ENCODE measurements at places on chromosomes 6 and 20.
A peak's percentile ranks its signal among the peaks of the same experiment; 100 is the strongest.

- no peak for DNase-seq
Measured at GRCh38 chr6:32194825-32195651, 2.6 kb upstream of the GPSM3 start.

DNA sequence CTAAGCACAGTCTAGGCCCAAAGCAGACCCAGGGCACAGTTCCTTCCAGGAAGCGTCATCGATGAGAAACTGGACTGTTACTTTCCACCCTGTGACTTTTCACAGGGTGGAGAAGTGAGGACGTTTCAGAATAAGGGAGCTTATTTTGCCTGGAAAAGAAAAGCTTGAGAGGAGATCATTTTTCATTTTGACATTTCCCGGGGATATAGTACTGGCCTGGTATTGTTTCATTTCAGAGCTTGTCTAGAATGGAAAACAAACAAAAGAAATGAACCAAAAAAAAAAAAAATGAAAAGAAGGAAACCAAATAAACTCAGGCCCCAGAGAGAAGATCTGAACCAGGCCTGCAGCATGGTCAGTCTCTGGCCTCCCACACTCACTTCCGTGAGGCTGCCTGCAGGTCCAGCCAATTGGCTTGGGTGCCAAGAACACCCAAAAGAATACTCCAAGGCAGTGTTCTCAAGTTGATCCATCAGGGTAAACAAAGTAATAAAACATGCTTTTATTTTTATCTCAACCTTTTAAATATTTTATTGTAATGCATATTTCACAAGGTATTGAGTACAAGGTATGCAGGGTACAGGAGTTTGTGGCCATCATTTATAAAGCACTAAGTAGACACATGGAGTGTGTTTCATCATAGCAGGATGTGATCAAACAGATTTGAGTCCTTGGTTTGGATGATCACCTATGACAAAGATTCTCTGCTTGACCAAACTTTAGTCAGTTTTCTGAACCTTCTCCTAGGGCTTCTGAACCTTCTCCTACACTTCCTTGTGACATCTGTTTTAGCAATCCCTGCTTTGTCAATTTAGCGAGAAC is 176.9 kb upstream of the GGTLC1 start:
- DNase-seq: no peak

GRCh38 chr6:34295721-34296120 is 46.9 kb upstream of the SMIM29 start:
- no peak for DNase-seq

GRCh38 chr20:53800883-53801604 is 207.4 kb upstream of the ZNF217 start:
- no peak for DNase-seq

DNA sequence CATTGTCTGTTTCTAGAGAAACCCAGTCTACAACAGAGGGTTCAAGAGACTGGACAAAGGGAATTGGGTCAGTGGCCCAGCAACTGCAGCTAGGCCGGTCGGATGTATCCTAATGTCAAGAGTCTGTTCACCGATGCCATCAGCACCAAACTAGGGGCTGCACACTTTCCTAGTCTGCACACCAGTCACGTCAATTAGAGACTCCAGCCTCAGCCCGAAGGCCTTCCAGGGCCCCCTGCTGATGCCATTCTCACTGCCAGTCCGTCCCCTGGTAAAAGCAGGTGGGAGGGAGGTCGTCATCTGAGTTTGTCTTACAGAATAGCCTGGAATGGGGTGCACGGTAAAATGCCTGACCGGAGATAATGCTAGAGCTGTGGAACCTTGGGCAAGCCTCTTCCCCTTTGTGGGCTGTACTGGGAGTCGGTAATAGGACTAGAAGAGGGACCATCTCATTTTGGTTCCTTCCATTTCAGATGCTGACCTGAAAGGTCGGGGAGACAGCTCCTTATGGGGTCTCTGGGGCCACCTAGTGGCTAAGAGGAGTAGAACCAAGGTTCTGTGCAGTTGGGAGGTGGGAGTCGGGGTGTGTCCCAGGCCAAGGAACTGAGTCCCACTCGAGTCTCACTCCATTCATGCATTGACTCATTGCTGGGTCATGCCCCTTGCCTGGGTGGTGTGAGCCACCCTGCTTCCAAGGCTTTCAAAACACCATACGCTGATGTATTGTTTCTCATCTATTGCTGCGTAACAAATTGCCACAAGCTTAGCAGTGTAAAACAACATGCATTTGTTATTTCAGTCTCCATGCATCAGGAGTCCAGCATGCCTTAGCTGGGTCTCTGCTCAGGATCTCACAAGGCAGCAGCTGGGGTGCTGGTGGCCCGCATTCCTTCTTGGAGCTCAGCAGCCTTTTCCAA is 5.1 kb downstream of the SOX12 start:
- DNase-seq: no peak

GRCh38 chr20:48827855-48828733 is at the start of gene PREX1:
TSS of gene PREX1 (minus strand) at chr20:48827999. CDS start at chr20:48827860, 139 bp downstream.
- peak; percentile 76 for DNase-seq

DNA sequence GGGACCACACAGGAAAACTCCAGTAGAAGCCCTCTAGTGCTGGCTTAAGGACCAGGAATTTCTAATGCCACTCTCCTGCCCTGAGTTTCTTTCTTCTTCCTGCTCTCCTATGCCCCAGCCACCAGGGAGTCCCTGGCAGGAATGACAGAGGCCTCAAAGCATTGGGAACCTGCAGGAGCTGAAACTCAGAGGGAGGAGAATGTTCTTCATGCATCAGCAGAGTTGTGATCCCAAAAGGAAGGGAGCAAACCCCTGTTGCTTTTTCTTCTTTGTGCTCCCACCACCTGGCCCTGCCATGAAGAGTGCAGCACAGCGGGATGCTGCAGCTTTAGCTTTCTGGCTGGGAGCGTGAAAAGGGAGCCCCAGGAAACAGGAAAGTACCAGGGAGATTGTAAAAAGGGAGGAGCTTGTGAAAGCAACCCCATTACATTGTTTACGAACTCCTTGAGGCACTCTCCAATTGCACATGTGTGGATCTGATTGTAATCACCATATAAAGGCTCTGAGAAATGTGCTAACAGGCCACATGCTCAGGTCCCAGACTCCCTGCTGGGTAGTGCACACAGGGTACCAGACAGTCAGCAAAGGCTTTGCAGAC is 34.7 kb upstream of the FKBP1A start:
- no peak for DNase-seq

DNA sequence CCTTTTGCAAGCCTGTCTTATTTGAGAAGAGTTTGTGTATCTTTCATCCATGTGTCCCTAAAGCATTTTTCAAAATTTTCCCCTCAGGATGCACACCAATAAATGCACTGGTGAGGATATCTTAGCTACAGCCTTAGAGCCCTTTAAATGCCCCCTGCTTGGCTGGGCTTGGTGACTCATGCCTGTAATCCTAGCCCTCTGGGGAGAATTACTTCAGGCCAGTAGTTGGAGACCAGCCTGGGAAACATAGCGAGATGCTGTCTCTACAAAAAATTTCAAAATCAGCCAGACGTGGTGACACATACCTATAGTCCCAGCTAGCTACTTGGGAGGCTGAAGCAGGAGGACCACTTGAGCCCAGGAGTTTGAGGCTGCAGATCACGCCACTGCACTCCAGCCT is 33.8 kb upstream of the PLCB4 start:
- DNase-seq: no peak

GRCh38 chr20:44603327-44603726 is 20.9 kb downstream of the PKIG start:
- DNase-seq: no peak

- peak; percentile 15 for DNase-seq
Measured at GRCh38 chr6:26556263-26557070, 18.3 kb downstream of the HMGN4 start.

- DNase-seq: no peak
Measured at GRCh38 chr6:128208078-128208477, 307.2 kb upstream of the THEMIS start.

DNA sequence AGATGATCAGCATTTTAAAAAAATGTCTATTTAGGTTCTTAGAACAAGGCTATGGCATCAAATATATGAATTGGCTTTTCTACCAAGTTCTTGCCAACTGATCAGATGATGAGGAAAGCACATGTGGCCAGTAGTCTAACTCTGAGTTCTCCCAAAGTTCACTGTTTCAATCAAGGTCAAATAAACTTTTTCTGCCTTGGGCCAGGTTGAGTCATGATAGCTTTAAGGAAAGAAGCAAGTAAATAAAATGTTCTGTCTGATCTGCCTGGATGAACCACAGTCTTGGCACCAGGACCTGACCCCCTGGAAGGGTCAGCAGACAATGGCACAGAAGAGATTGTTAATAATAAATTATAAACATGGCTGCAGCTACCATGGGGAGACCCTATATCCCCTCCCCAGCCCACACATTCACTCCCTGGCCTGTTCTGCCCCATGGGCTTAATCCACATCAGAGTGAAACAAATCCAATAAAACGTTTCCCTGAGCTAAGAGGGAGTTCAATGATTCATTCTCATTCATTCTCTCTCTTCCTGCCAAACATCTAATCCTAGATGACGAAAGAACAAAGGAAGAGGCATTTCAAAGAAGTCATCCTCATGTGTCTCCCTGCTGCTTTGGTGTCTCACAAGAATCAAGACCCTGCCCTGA is 661.6 kb downstream of the DHX35 start:
- DNase-seq: no peak

- no peak for DNase-seq
Measured at GRCh38 chr6:159645640-159646039, 47.4 kb downstream of the SOD2 start.

DNA sequence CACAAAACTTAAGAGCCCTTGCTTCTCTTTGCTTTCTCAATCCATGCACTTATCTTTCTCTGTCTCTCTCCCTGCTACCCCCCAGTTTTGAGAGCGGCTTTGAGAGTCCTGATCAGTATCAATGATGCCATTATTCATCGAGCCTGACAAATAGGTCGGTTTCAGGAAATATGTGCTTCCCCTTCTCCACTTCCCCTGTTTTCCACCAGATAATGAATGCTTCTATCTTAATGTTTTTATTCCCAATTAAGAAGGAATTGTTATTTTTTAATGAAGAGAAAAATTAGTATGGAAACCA is 117.7 kb downstream of the KIF13A start:
- DNase-seq: no peak

DNA sequence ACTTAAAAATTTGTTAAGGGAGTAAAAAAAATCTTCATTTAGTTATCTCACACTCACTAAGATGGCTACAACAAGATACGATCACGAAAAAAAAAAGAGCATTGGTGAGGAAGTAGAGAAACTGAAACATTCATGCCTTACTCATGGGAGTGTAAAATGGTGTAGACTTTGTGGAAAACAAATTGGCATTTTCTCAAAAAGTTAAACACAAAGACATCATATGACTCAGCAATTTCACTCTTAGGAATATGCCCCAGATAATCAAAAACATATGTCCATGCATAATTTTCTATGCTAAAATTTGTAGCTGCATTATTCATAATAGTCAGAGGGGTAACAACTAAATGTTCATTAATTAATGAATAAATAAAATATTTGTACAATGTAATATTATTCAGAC is 120.9 kb upstream of the IRAK1BP1 start:
- DNase-seq: no peak

- no peak for DNase-seq
Measured at GRCh38 chr6:154165478-154165877, 126.4 kb downstream of the OPRM1 start.

- DNase-seq: no peak
Measured at GRCh38 chr6:34324738-34325444, 67.6 kb downstream of the NUDT3 start.

GRCh38 chr20:59955131-59955796 is 3.0 kb upstream of the CDH26 start:
- no peak for DNase-seq

GRCh38 chr6:3868544-3868943 is 19.4 kb downstream of the FAM50B start:
- DNase-seq: no peak

GRCh38 chr6:5036269-5036668 is 32.4 kb upstream of the RPP40 start:
- no peak for DNase-seq

GRCh38 chr6:9933677-9934076 is 481.2 kb downstream of the TFAP2A start:
- DNase-seq: no peak

GRCh38 chr20:15239542-15240206 is 902.3 kb upstream of the FLRT3 start:
- no peak for DNase-seq

DNA sequence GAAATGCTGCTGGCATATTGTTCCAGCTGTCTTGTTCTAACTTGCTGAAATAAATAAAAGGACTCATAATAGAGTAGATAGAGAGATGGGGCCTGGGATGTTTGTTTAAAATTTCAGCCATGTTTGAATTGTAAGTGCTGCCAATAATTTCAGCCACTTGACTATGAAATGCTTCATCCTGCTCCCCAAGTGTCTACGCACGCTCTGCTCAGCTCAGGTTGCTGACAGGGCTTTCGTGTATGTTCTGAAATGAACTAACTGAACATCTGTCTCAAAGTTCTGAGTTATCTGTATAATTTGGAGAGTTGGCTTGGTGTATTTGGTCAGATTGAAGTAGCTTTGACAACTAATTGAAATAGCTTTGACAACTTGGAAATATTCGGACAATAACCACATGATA is 387.8 kb downstream of the BMP2 start:
- DNase-seq: no peak

DNA sequence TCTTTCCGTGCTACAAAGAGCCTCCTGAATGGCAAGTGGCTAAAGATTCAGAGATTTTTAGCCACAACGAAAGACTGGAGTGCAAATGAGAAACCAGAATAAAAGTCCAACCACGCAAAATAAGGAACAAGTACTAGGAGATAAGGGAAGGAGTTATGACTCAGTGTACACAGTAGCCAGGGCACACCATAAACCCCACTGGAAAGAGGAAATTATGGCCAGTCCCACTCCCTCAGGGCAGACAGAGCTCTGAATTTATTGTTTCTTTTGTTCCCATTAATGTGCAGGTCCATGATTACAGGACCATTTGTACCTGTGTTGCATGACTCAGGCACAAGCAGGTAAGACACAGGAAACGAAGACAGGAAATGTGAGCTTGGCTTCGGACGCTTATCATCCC is 150.3 kb upstream of the PREP start:
- no peak for DNase-seq

Measured in hypothalamus (tissue), 51 donors.